ENCODE measurements at places on chromosomes 6 and 20.

GRCh38 chr6:92582211-92582610 is 837.1 kb downstream of the EPHA7 start:
- DNase-seq = no peak

DNA sequence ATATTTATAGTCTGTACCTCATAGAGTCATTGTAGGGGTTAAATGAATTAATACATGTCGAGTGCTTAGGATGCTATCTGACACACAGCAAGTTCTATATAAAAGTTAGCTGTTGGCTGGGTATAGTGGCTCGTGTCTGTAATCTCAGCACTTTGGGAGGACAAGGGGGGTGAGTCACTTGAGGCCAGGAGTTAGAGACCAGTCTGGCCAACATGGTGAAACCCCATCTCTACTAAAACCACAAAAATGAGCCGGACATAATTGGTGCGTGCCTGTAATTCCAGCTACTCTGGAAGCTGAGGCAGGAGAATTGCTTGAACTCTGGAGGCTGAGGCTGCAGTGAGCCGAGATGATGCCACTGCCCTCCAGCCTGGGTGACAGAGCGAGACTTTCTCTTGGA is 222.9 kb downstream of the UBE3D start:
- DNase-seq = no peak

GRCh38 chr20:1920826-1921225 is 25.6 kb downstream of the SIRPA start:
- DNase-seq = no peak

DNA sequence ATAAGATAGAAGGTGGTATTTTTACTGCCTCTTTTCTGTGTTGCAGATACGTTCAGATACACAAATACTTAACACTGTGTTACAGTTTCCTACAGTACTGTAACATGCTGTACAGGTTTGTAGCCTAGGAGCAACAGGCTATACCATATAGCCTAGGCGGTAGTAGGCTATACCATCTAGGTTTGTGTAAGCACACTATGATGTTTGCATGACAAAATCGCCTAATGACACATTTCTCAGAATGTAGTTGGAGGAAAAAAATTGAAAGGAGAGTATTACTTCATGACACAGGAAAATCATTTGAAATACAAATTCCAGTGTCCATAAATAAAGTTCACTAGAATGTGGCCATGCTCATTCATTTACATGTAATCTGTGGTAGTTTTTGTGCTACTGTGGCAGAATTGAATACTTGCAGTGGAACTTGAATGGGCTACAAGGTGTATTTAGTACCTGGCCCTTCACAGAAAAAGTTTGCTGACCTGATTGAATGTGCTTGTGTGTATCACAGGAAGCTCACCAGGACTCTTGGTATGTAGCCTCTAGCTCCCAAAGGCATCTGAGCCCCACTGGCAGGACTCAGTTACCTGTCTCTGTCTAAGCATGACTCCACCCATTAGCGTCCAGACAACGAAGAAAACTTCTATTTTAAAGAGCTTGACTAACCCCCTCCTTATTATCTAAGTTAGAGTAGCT is 18.8 kb downstream of the TOP1 start:
- DNase-seq = peak; percentile 30

DNA sequence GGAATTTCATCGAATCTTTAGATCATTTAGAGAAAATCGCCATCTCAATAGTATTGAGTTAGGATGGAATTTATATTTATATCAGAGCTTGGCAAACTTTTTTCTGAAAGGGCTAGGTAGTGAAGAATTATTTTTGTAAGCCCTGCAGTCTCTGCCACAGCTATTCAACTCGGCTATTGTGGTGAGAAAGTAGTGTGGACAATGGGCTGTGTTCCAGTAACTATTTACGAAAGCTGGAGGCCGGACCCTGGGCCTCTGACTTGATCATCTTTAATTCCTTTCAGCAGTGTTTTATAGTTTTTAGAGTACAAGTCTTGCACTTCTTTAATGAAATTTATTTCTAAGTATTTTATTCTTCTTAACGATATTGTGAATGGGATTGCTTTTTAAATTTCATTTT is 201.5 kb downstream of the FARS2 start:
- DNase-seq = no peak

DNA sequence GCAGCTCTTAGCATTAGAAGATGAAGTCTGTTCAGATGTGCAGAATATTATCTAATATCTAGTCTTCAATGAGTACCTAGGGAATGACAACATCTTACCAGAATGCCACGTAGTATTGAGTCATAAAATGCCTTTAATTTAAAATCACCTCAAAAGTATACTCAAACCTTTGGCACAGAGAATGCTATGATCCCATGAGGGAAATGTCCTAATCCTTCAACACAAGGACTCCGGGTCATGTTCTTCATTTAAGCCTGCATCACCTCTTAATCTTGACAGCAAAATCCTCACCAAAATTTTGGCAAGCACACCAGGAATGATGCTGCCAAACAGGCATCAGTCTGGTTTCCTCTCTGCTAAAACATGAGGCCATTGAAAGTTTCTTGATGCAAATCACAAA is 23.6 kb upstream of the MARCKS start:
- no peak for DNase-seq

DNA sequence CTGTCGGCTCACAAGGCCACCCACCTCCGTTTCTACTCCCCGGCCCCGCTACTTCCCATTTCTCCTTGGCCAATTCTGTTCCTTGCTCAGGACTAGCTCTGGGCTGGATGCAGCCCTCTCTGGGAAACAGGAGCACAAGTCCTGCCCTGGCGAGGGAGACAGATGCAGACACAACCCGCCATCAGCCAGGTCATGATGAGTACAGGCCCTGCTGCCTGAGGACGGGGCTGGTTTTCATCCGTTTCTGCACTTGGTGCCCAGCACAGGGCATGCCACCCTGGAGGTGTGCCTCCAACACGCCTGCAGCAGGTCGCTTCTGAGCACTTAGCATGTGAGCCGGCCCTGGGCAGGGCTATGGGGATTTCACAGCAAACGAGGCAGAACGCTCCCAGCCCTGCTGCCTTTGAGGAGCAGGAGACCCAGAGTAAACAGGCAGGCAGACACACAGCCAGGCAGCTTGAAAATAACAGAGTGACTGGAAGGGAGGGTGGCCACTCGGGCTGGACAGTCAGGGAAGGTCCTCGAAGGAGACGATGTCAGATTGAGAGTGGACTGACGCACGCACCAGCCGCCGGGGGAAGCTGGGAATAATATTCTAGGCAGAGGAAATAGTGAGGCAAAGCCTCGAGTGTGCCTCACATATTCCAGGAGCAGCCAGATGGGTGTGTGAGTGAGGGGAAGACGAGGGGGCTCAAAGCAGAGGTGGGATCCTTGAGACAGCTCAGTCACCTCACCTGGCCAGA is 21.2 kb upstream of the VSTM2L start:
- no peak for DNase-seq

DNA sequence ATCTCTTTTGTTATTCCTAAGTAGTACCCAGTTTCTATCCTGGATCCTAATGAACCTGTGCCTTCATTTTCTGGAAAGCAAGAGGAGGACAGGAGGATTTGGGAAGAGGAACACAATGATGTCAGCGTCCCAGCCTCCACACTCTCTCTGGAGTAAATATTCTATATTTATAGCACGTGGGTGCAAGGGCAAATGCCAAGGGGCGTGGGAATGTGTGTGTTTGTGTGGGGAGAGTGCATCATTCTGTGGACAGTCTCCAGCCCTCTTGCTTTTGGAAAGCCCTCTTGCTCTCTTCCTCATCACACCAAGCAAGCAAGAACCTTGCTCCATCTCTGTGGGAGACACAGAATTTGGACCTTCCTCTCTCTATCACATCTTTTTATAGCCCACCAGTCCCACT is 103.2 kb upstream of the EMILIN3 start:
- no peak for DNase-seq

DNA sequence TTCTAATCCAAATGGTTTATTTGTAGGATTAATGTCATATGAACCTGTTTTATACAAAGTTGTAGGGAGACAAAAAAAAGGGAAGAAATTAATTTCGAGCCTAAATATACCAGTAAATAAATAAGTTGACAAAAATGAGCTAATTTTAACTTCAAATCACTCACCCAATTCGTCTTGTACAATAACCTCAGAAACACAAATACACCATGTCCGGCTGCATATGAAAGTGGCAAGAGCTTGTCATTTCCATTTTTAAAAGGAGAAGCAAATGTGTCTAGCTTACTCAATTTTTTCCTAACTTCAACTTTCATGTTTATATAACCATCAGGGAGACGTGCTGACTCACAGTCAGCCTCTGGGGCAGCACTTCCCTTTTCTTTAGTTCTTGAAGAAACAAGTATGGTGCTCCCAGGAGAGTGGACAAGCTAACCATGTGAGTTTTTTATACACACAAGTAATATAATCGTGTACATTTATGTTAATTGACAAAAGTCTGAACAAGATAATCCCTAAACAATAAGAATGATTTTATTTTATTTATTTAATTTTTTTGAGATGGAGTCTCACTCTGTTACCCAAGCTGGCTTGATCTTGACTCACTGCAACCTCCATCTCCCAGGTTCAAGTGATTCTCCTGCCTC is 55.5 kb upstream of the SGK1 start:
- no peak for DNase-seq

GRCh38 chr20:38445901-38446425 is 10.8 kb upstream of the SNHG17 start:
- no peak for DNase-seq

DNA sequence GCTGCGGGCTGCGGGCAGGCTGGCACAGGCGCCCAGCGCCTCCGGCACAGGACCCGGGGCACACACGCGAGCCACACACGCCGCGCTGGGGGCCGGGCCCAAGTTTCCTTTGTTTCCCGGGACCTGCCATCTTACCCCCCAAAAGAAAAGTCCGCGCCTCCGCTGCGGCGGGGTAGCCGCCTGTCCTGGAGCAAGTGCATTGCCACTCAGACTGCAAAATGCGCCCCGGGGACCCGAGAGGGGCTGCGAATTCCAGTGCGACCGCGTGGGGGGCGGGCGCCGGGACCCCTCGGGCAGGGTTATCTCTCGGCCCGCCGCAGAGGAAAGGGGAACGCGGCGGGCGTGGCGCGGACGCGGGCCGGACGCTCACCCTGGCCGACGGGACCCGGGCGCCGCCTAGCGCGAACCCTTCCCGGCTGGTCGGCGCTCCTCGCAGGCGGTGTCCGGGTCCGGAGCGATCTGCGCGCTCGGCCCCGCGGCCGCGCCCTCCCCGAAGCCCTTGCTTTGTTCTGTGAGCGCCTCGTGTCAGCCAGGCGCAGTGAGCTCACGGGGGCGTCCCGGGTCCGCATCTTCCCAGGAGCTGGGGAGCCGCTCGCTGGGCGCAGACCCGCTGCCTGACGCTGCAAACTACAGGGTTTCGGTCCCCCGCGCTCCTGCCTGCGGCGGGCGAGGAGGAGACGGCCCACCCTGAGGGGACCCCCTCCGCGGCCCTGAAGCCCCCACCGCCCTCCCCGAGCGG is 639 bp upstream of the CD24 start:
- no peak for DNase-seq

DNA sequence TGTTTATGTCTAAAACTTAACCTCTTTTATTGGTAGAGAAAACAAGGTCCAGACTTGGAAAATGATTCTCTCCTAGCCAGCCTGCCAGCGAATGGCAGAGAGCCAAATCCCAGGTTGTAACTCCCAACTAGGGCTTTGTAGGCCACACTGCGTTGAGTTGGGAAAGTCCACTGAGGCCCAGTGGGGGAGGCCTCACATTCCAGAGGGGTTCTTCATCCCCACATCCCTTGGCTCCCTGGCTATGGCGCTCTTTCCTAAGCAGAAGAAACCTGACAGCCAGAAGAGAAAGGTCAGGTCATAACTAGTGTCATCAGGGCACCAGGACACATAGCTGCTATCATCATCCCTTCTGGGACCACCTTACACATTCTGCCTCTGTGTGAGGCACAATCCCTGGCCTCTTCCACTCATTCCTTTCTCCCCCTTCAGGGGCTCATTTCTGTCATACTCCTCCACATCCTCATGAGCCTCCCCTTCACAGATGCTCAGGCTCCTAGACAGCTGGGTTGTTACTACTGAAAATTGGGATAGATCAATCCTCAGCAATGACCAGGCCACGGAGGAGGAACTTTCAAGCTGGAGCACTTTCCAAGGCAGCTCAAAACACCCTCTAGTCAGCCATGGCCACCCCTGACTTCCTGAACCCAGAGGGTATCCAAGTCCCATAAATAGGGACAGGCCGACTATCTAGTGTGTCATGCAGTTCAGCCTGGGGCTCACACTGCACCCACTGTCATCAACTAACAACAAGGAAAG is 48.6 kb downstream of the TCP11 start:
- DNase-seq = peak; percentile 7

DNA sequence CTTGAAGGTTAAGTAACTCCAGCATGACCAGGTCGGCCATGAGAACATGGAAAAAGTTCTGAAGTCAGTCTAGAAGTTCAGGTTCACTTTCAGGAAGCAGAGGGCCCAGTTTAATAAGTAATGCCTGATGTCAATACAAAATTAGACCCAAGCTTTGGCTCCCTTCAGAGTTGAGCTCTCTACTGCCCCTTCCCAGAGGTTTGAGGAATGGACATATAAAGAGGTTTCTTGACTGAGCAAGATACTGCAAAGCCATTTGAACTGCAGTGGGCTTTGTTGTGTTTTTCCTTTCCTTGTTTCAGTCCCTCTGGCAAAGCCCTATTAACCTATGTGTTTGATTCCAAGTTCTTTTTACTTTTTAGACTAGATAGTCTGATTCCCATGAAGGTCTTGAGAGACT is 97.8 kb upstream of the PREP start:
- DNase-seq = no peak

GRCh38 chr6:99111590-99111989 is 163.8 kb upstream of the FBXL4 start:
- no peak for DNase-seq

GRCh38 chr20:59448196-59448595 is 147.8 kb downstream of the EDN3 start:
- DNase-seq = no peak

DNA sequence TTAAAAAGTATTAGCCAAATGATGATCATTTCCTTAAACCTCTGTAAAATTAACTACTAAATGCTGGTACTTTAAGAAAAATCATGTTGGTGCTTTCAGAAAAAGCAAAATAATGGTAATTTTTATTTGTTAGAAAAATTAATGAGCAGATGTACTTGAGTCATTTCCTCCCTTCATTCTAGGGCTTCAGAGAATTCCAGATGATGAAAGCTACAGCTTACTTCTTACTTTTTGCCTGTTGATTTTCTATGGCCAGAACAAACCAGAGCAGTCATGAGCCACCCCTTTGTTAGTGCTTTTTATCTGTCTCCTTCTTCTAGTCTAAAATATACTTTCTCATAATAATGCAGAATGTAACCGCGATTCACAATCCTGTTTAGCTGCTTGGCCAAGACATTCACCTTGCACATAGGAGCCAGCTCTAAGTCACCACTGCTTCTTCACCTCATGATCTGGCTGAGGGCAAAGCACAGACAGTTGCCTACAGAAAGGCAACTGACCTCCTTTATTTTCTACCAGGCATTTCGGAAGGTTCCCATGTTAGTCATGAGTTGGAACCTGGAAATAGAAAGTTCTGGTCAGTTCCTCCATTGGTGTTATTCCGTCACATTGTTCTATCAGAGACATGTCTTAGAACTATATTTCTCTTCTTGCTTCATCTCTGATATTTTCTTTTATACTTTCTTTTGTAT is 43.5 kb upstream of the TINAG start:
- no peak for DNase-seq

GRCh38 chr20:53146201-53146891 is 174.2 kb downstream of the TSHZ2 start:
- no peak for DNase-seq

Measured in iPS-NIHi11 (cell line).